ENCODE measurements at places on chromosomes 16 and 17.

DNA sequence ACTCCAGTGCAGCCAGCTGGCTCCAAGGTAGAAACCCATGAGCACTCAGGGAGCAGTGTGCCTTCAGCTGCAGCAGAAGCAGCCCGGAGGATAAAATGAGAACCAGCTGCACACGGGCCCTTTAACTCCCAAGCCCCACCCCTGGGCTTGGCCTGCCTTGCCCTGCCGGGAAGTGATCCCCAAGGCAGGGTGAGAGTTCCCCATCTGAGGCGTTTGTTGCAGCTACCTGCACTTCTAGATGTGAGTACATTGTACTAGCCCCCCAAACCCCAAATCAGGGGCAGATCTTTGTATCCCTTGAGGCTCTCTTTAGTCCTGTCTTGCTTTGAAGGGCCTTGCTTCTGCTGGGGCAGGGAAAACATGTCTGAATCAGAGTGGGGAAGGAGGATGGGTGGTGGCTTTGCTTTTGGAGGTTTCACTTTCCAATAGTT lies at the start of gene MVP:
TSS of gene MVP (plus strand) at position 192 of the 431 bp plus-strand sequence. CDS start 10,088 bp downstream, outside the sequence.
- peak; percentile 27 for DNase-seq

DNA sequence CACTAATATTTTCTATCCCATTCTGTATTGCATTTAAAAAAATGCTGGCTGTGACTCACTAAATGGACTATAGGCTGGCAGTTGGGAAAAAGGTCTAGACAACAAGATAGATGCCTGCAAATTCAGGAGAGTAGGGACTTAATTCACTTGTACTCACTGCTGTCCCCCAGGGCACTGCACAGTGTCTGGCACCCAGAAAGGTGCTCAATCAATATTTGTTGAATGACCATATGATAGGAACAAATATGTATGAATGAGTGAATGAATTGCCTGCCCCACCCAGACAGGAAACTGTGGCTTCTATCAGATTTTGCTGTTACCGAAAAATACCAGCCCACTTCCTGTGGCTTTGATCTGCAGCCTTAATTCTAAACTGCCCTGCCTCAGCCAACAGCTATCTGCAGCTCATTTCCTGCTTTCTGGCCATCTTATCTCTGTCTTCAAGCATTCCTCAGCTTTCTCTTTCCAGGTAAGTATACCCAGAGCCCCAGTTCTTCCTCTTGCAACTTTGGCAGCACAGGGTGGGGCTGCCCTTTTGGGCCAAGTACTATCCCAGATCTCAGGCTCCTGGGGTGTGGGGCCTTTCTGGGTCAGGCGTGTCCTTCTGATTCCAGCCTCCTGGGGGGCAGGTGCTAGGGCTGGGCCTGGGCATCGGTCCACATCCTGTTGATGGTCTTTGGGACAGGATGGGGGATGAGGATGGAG lies 15.3 kb upstream of the TNS4 start:
- no peak for DNase-seq

DNA sequence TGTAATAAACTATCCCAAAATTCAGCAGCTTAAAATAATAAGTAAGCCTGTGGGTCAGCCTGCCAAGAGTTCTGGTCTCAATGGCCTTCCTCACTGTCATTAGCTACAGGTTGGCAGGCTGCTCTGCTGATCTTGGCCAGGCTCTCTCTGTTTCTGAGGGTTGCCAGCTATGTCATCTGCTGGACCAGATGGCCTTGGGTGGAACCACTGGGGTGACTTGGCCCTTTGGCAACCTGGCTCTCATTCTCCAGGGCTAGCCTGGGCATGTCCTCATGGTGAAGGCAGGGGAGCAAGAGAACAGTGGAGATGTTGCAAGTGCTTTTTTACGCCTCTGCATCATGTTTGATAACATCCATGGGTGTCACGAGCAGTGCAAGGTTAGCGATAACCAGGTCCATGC lies 13.9 kb downstream of the ITGAM start:
- no peak for DNase-seq

DNA sequence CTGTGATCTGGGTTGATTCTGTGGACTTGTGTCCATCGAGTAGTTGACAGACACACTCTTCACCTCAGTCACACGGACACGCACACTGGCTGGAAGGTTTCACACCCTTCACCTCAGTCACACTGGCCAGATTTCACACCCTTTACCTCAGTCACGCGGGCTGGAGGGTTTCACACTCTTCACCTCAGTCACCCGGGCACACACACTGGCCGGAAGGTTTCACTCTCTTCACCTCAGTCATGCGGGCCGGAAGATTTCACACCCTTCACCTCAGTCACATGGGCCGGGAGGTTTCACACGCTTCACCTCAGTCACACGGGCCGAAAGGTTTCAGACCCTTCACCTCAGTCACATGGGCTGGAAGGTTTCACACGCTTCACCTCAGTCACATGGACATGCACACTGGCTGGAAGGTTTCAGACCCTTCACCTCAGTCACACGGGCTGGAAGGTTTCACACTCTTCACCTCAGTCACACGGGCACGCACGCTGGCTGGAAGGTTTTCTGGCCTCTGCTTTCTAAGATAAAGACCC lies 96.2 kb downstream of the PGS1 start:
- no peak for DNase-seq

DNA sequence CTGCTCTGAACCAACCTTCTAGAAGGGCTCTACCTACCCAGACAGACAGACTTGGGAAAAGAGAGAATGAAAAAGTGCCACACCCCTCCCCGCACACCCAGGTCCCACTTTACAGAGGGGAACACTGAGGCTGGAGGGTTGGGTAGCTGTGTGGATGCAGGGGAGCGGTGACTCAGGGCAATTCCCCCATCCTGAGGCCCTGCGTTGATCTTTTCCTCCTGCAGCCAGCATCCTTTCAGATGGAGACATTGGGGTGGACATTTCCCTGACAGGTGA lies 10.0 kb downstream of the CETP start:
- no peak for DNase-seq

DNA sequence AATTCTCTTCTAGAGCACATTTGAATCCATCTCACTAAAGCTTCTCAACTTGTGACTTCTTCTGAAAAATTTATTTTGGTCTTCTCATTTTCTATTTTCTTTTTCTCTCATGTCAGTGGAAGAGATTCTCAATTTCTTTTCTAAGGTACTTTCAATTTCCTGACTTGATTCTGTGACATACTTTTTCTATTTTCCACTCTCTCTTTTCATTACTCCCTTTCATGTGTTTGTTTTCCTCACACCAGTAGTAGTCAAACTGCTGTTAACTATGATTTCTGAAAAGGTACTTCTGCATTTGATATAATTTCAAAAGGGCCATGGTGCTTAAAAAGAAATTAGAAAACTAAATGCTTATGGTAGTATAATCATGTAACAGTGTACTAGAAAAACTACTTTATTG lies 41.9 kb downstream of the NFAT5 start:
- DNase-seq = no peak
